ENCODE measurements at places on chromosomes 7 and 10.

- no peak for DNase-seq
Measured at GRCh38 chr7:41328544-41328943, 374.3 kb downstream of the INHBA start.

GRCh38 chr7:115410434-115410820, 488.5 kb downstream of the MDFIC start:
- DNase-seq: no peak

DNA sequence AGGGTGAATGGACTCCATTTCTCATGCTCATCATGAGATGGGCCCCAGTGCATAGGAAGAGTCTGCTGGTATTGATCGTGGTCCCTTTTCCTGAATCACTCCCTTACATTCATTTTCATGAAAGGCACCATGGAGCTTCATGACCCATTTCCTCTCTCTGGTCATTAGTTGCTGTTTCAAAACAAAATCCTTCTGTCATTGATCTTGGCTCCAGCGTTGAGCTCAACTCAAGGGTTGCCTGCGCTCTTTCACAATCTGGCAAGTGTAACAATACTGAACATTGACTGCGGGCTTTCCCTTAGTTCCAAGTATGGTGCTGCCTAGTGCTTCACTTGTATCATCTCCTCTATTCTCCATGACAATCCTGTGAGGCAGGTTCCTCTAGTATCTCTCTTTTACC, 197.6 kb downstream of the TMEM178B start:
- no peak for DNase-seq

GRCh38 chr7:152462995-152463708, 27.3 kb upstream of the KMT2C start:
- DNase-seq: peak; percentile 80

GRCh38 chr7:131765575-131765974, 209.1 kb upstream of the PODXL start:
- DNase-seq: no peak

DNA sequence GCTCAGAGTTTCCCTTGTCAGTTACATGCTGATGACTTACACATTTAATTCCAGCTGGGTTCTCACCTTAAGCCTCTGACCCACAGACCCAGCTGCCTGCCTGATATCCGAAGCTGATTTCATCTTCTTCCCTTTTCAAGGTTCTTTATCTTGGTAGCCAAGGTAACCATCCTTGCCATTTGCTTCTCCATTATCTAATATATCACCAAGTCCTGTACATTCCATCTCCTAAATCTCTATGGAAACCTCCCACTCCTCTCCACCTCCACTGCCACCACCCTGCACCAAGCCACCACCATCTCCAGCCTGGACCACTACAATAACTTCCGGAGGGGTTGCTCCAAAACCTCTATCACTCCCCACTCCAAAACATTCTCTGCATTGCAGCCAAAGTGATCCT, 19.9 kb downstream of the SCRN1 start:
- DNase-seq: no peak

GRCh38 chr7:113071465-113071864, 15.2 kb downstream of the GPR85 start:
- DNase-seq: no peak

DNA sequence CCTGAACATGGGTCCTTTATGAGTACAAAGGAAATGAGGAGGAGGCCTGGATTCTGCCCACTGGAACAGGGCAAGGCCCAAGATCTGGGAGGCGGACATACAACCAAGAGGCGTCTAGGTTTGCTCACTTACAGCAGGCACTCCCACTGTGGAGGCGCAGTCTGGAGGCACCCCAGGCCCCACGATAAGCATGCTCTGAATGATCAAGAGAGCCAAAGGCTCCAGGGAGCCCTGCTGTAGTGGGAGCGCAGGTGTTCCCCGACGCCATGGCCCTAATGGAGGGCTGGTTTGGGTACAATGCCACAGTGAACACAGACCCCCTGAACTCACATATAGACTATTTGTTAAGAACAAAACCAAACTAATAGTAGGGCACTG, 88.1 kb downstream of the FAM53B start:
- DNase-seq: no peak

DNA sequence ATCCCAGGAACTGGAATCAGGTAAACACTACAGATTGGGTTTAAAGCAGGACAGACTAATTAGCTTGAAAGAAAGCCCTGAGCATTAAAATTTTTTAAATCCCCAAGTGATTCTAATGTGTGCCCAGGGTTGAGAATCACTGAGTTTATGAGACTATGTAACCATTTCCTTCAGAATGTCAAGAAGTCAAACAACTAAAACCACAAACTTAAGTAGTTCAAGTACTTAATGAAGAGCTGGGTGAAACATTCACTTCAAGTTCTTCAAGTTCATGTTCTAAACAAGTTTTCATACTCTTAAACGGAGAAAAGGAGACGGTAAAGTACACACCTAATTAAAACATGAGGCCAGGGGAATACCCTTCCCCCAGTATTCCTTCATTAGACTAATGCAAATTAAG, 28.2 kb upstream of the TLL2 start:
- DNase-seq: no peak

- DNase-seq: no peak
Measured at GRCh38 chr7:119969054-119969453, 303.9 kb upstream of the KCND2 start.

DNA sequence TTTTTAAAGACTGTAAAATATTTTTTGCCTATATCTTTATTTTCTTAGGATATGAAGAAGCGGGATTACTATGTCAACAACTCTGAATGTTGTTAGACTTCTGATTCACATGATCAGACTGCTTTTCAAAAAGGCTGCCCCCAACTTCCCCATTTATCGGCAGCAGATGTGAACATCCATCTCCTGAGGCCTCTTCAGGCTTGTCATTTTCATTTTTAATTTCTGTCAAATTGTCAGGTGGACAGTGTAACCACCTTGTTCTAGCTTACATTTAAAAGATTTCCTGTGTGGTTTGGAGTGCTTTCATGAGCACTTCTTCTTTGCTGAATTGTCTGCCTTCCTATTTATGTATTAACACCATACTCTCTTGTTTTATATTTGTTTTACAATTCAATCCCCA, 78.8 kb upstream of the GSDME start:
- no peak for DNase-seq

- no peak for DNase-seq
Measured at GRCh38 chr10:30019468-30019867, 39.9 kb downstream of the JCAD start.

DNA sequence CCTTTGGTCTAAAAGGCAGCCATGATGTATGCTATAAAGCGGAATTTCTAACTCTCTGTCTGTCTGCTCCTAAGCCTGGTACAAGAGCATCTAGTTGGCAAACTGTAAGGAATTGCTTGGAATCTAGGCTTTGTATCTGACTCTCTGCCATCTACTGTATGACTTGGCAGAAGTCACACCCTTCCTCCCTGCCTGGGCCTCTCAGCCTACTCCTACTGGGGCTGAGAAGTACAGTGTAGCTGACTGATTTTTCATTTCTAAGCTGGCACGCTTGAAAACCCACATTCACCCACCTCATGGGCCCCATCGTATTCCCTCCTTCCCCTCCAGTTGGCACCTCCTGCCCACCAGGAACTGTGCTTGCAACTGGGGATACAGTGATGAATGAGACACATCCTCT, 435.2 kb downstream of the PLXNA4 start:
- no peak for DNase-seq

DNA sequence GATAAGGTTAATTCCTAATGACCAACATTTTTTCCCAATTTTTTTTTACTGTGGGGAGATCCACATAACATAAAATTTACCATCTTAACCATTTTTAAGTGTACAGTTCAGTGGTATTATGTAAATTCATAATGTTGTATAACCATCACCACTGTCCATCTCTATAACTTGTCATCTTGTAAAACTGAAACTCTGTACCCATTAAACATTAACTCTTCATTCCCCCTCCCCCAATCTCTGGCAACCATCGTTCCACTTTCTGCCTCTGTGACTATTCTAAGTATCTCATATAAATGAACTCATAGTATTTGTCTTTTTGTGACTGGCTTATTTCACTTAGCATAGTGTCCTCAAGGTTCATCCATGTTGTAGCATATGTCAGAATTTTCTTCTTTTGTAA, 46.0 kb upstream of the HPS1 start:
- DNase-seq: no peak

DNA sequence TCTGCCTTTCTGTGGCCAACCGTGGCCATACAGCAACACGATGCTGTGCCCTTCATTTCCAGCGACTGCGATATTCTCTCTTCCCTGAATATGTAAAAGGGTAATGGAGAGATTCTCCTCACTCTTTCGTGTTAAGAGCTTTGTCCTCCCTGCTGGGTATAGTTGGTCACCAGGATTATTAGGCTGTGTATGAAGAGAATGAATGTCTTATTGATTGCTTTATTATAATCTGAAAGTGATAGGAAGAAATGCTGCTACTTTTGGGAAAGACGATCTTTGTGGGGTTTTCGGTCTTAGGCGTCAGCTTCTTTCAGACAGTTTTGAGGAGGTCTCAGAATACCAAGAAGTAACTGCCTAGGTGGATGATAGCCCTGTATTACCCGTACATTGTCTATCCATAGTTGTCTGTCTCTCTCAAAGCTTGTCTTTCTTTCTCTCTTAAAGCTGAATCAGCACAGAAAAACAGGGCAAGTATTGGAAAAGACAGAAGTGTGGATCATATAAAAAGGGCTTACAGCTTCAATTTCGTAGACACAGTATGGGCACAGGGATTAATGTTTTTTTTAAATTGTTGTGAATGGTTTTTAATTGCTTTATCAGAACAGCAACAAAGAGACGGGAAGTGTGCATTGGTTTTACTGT, 1.2 kb downstream of the AHCYL2 start:
- DNase-seq: no peak

DNA sequence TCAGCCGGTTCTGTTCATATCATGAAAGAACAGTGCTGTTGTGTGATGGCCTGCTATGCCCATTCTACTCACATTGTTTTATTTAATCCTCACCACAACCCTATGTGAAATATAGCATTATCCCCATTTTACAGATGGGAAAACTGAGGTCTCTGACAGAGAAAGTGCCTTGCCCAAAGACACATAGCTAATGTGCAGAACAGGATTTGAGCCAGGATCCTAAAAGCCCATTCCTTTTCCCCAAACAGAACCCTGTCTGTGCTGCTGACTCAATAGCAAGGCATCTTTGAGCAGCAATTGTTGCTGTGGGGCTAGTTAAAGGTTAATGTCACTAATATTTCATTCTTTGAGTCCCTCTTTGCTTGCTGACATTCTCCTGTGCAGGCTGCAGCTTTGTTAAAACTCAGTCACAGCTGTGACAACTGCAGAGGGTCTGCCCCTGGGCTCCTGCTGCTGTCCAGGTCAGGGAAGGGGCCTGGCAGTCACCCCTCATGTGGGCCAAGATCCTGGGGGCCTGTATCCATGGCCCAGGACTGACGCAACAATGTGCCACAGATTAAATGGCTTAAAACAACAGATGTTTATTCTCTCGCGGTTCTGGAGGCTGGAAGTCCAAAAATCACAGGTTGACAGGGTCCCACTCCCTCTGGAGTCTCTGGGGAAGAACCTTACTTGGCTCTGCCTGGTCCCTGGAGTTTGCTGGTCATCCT, 40.4 kb downstream of the AFAP1L2 start:
- no peak for DNase-seq

DNA sequence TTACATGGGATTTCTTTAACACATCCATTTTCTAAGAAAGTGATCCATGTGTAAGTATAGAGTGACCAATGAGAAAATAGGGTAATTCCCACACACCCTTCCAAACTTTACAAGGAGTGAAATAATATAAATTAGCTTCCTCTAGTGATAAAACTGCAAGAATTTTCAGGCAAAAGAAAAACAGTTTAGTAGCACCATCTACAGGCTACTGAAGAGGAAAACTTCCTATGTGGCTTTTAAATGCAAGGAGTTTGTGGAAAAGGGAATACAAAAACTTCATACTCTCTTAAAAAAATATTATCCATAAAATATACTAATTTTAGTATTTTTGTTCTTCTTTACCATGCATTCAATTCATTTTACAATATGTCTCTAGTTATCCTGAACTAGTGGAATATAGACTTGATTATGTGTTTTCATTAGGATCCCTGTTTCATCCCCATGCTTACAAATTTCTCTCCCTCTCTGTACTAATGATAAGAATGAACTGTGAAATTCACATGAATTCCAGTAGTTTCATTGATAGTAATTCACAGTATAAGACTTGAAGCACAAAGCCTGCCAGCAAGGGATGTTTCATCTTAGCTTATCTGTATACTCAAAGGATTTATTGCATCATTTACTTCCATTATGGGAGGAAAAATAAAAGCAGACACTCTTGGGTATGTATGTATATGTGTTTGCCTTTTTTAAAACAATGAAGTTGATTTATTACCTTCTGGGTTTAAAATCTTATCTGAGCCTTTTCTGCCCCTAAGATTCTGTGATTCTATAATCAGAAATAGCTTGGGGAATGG, 442.9 kb downstream of the AUTS2 start:
- no peak for DNase-seq

DNA sequence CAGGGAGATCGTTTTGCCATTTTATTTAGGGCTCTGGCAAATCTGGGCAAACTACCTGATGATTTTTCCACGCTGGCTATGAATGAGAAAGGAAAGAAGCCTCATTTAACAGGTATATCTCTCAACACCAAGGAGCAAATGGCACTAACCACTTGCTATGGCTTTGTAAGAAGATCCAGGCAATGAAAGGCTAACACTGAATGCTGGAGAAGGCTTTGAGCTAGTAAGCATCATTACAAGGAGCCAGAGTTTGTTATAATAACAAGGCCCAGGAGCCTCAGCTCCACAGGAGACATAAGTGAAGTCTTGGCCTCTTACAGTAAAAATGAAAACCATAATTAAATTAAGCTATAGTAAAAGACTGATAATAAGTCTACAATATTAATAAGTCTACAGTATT, 123.1 kb downstream of the CNOT4 start:
- DNase-seq: no peak

- DNase-seq: no peak
Measured at GRCh38 chr10:111996103-111996502, 187.5 kb downstream of the GPAM start.

DNA sequence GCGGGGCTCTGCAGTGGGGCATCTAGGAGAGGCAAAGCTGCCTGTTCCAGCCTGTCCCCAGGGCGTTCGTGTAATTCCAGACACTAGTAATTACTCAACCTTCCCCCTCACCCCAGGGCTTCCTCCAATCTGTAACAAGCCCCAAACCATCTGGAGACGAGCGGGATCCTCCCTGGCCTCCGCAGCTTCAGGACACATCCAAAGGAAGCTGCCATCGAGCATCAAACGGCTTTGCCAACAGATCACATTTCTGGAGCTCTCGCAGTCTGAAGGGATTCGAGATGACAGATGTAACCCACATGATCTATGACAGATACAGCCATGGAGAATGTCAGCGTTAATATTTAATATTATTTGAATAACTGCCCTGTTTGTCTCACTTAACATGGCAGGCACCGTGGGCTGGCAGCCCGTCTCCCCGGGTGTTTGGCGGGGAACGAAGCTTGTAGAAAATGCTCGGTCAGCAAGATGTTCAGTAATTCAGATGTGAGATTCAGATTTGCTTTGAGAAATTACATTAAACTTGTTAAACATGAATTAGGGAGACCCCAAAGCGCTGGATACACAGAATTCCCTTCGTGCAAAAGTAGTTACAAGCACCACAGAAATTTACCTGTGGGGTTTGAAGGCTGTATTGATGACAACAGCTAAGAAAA, 108.5 kb upstream of the C7orf33 start:
- no peak for DNase-seq

GRCh38 chr10:58838561-58839208, 326.0 kb downstream of the BICC1 start:
- DNase-seq: no peak

Measured in naive thymus-derived CD8-positive, alpha-beta T cell (primary cell).